Caki2 (cell line): ENCODE measurements at places on chromosomes 13 and 19.
A peak's percentile ranks its signal among the peaks of the same experiment; 100 is the strongest.

- DNase-seq: no peak
These were observed 141.0 kb downstream of the RAP2A start for GRCh38 chr13:97574926-97575325.

- DNase-seq: no peak
These were observed 9.1 kb upstream of the CDC16 start for GRCh38 chr13:114225610-114226009.

- DNase-seq: no peak
These were observed 3.6 kb upstream of the GNG8 start for GRCh38 chr19:46639358-46640182.

DNA sequence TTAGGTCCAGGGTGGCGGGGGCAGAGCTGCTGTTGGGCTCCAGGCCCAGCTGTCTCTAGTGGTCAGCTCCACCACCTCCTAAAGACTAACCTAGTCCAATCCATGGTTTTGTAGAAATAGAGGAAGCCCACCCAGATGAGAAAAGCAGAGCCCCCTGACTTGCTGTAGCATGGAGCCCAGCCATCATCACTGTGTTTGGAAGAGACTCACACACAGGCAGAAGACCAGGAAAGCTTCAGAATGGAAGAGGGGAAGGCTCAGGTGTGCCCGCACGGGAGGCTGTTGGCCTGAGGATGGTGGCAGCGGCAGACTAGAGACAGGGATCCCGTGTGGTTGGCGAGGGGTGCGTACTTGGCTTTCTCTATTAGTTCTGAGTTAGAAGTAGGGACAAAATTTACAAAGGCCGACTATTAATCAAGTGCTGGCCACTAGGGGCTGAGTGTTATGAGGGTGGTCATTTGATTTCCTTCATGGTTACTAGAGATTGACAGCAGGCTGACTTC lies 193.2 kb upstream of the SOX1 start:
- DNase-seq: no peak

DNA sequence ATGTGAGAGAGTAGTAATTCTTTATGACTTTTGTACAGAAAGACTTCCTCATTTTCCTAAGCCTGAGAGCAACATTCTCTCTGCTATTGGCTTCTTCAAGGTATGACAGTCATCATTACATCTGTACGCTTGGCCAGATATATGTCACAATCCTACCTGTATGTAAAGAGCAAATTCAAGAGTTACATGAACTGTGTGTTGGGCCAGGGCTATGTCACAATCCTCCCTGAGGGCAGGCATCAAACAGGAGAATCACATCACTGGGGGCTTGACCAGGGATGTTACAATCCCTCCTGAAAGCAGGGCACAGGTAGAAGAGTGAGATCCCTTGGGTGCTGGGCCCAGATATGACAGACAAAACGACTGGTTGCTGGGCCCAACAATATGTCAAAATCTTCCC lies 9.8 kb upstream of the ZNF724 start:
- no peak for DNase-seq

GRCh38 chr19:38691938-38692457 lies 44.5 kb downstream of the ACTN4 start:
- DNase-seq: peak; percentile 43

GRCh38 chr13:109000207-109000606 lies 370.8 kb downstream of the MYO16 start:
- DNase-seq: no peak

- DNase-seq: no peak
These were observed 240.4 kb upstream of the SOX21 start for GRCh38 chr13:94952787-94953186.

GRCh38 chr13:45750566-45750965 lies 48.4 kb downstream of the CBY2 start:
- DNase-seq: no peak

DNA sequence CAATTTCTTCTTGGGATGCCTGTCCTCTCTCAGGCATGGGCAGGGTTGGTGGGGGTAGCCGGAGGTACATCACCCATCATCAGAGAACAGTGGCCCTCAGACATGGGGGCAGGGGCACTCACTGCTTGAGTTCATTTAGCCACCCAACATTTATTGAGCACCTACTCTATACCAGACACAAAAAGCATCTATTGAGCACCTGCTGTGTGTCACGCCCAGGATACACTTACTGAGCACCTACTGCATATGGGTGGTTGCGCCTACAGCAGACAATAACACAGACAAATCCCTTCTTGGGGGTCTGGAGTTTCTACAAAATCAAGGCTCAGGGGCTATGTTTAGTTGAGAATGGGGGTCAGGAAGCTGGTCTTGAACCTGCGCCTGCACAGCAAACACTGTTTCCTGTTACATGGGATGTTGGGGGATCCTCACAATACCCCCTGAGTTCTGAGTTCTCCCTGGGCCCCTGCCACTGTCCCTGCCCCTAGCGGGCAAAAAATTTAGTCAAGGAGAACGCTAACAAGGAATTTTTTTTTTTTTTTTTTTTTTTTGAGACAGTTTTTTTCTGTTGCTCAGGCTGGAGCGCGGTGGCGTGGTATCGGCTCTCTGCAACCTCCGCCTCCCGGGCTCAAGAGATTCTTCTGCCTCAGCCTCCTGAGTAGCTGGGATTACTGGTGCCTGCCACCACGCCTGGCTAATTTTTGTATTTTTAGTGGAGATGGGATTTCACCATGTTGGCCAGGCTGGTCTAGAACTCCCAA lies 11.6 kb downstream of the RCN3 start:
- no peak for DNase-seq

- peak; percentile 79 for DNase-seq
These were observed 947.7 kb downstream of the EFNB2 start for GRCh38 chr13:105587786-105588185.

DNA sequence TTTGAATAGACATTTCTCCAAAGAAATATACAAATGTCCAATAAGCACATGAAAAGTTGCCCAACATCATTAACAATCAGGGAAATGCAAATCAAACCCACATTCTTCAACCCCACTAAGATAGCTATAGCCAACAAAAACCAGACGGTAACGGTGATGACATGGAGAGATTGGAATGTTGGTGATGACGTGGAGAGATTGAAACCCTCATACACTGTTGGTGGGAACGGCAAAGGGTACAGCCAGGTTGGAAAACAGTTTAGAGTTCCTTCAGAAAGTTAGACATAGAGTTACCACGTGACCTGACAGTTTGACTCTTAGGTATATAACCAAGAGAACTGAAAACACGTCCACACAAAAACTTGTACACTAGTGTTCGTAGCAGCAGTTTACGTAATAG lies 48.1 kb downstream of the TNFRSF19 start:
- peak; percentile 62 for DNase-seq

DNA sequence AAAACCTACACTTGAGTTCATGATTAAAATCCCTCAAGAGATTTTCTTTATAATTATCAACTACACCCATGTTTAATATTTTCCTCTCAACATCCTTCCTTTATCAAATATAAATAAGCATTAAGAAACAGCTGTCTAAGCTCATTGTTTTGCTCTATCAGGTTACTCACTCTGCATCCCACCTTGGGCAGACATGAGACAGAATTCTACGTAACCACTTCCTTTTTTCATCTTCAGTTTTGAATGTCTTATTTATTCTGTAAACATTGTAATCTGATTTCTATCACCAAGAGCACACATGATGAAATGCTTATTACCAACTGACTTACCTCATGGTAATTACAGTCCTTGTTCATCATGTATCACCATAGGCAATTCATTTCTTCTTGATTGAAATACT lies 1256.6 kb upstream of the ATXN8OS start:
- DNase-seq: no peak

DNA sequence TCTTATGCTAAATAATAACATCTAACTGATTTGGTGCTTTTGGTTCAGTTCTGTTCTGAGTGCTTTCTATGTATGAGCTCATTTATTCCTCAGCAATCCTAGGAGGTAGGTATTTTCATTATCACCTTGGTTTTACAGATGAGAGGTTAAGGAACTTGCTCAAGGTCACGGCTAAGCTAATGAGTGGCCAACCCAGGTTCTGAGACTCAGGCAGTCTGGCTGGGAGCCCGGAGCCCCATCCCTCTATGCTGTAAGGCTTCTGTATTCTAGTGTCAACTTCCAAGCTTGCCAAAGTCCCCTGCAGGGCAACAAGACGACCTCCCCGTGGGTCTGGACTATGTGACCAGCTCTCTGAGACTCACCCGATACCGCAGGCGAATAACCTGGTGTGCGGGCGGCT lies 60.5 kb downstream of the PARP4 start:
- DNase-seq: no peak

GRCh38 chr13:34335014-34336007 lies 517.4 kb downstream of the RFC3 start:
- no peak for DNase-seq

GRCh38 chr13:35697186-35697730 lies 220.8 kb upstream of the MAB21L1 start:
- no peak for DNase-seq

DNA sequence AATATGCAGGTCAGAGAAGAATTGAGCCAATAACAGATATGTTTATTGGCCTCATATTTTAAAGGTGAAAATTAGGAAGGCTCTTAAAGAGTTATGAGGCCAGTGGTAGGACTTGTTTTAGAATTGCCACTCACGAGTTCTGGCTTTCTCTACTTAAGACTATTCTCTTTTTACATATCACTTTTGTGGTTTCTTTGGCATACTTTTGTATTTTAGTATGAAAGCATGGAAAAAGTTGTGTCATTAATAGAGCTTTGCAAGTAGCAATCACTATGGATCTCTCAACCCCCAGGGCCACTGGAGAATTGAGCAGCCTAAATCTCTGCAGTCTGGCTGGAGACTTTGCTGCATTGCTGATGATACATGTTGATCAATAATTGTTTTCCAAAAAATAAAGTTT lies 64.6 kb upstream of the SOX21 start:
- no peak for DNase-seq

DNA sequence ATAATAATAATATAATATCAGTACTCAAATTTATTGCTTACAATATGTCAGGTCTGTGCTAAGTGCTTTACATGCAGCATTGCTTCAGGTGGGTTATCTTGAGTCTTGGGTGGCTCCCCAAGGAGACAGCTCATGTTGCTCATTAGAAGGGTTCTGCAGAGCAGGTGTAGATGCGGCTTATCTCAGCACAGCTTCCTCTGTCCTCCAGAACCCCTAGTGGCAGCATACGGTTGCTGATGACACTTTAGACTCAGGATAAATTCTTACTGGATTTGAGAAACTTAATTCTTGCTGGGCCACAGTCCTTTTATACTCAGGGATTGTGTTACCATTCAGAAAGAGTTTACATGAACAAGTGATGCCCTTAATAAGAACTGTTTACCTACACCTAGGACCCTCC lies 8.9 kb downstream of the COG3 start:
- no peak for DNase-seq

- no peak for DNase-seq
These were observed 12.5 kb downstream of the SUPT20H start for GRCh38 chr13:37047032-37047431.

GRCh38 chr19:45471931-45472562 lies 4.3 kb downstream of the FOSB start:
- no peak for DNase-seq

- no peak for DNase-seq
These were observed 37.6 kb upstream of the HOMER3 start for GRCh38 chr19:18978616-18979015.

DNA sequence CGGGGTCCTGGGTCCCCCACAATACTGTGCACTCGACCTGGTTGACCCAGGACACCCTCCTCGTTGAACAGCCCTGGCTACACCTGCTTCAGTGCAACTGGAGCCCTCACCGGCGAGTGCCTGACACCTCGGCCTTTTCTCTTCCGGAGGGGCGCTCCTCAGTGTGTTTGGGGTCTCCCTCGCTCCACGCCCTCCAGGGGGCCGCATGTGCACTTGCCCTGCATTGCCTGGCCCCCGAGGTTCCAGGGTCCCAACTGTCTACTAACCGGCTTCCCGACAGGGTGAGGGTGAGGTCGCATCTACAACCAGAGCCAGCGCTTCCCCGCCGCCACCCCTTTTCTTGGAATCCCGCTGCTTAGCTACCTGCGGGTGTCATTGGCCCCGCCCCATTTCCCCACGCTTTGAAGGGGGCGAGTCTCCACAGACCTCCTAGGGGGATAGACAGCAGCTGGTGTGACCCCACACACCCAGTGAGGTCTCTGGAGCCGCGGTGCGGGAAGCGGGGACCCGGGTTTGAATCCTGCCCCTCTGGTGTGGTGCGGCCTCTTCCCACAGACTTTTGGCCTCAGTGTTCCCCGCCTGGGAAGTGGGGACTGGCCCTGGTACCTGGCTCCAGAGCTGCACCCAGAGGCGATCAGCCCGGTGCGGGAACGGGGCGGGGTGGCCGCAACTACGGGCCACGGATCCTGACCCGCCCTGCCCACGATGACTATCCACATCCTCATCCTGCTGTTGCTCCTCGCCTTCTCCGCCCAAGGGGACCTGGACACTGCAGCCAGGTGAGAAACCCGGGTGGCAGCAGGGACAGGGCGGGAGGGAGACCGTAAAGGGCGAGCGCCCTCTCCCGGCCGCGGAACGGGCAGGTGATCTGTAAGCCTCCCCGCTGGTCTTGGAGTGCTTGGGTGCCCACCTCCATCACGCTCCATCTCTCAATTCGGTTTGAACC lies at the start of gene ADM5:
Gene ADM5 (plus strand): TSS at position 462 of the 946 bp plus-strand sequence. CDS start 244 bp downstream, at position 706.
- DNase-seq: no peak

GRCh38 chr13:101272886-101273285 lies 143.4 kb downstream of the NALCN start:
- DNase-seq: no peak

DNA sequence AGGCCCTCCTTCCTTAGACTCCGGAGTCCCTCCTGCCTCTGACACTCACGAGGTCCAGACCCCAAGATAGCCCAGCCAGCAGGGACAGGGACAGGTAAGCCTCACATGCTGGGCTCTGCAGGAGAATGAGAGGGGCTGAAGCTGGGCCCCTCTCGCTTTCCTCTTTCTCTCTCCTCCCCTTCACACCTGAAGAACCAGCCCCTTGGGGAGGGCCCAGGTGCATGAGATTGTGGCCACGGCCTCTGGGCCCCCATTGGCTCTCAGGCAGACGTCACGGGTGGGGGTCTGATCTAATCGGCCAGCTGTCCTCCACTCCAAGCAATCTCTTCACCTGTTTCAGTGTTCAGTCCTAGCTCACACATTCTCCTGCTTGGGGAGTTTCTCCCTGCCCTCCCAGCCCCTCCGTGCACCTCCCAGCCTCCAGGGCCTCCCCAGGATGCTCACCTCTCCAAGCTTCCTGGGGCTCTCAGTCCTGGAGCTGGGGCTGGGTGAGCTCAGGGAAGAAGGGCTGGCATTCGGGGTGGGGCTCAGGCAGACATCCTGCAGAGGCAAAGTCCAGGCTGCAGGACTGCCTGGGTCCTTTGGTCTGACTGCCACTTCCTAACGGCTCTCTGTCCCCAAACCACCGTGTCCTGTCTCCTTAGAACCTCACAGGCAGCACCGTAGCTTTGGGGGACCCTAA lies 2.8 kb downstream of the TMEM150B start:
- no peak for DNase-seq

DNA sequence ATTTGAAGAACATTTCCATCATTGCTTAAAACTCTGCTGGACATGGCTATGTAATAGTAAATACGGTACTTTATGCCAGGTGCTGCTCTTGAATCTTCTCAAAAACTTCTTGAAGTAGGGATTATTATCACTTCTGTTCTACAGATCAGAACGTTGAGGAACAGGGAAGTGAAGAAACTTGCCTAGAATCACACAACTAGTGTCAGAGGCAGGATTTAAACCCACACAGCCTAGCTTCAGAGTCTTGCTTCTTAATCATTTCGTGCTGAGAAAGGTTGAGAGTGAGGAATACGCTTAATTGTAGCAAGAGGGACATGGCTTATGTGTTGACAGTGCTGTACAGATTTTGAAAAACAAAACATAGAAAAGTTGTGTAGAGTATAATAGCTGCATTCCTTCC lies 13.5 kb downstream of the TM9SF2 start:
- DNase-seq: no peak

- DNase-seq: no peak
These were observed 5.9 kb upstream of the FCGBP start for GRCh38 chr19:39940221-39940833.
